ENCODE measurements at places on chromosomes 3 and 15.

DNA sequence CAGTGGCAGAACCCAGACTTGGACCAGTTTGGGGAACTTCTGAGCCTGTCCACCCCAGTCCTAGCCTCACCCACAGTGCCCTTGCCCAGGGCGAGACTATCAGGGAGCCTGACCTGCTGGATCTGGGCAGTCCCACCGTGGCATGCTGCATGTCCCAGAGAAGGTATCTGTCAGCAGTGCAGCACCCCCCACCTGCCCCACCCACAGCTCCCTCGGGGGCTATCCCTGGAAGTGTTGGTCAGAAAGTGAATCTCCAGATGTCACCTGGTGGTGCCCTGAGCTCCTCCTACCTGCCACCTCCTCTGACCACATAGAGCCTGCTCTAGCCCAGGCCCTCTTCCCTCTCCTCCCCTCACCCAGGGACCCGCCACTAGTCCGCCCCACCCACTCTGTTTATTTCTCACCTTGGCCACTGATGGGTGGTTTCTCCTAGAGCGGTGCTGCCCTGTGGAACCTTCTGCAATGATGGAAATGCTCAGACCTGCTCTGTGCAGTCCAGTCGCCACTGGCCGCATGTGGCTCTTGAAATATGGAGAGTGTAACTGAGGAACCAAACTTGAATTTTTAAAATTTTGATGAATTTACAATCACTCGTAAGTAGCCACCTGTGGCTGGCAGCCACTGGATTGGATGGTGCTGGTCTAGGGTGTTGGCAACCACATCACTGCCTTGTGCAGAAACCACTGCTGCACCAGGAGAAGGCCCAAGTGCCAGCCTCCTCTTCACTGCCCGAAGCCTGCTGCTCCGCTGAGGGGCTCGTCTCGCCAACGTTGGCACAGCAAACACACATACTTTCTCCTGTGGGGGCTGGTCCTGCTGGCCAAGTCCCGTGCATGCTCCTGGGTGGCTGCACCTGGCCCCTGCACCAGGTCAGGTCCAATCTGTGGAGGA is 13.1 kb downstream of the HDAC11 start:
- DNase-seq, result no peak

DNA sequence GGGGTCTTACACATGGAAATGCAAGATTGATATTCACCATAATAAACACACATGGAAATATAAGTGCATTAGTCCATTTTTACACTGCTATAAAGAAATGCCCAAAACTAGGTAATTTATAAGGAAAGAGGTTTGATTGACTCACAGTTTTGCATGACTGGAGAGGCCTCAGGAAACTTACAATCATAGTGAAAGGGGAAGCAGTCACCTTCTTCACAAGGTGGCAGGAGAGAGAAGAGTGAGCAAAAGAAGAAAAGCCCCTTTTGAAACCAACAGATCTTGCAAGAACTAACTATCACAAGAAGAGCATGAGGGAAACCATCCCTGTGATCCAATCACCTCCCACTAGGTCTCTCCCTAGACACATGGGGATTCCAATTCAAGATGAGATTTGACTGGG is 111.7 kb upstream of the TP63 start:
- no peak for DNase-seq

GRCh38 chr3:157274644-157275137 is 114.7 kb upstream of the CCNL1 start:
- DNase-seq, result no peak

DNA sequence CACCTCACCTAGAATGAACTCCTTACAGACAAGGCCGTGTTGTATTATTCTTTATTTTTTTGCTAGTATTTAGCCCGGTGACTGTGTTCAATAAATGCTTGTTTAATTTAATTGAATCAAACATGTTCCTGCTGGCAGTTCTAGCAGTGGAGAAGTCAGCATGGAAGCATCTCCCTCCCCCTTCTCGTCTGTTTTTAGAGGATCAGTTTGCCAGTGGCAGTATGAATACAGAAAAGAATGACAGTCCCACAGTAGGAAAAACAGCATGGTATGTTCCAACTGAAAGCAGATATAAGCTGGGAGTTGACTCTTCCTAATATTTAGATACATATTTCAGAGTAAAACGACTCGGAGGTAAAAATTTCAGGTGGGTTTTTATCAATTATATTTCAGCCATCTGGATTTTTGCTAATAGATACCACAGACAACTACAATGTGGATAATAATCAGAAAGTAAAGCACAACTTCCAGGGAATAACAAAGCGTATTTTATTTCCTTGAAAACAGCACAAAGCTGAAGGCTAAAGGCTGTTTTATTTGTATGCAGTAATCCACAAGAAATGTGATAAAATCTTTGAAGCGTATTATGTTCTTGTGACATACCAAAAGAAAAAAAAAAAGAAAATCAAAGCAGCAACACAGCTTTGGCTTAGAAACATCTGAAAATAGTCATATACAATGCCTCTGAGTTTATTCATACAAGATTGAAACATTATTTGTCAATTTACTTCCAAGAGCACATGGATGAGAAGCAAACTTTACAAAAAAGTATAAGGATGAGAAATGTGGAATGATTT is 244.5 kb upstream of the KCNMB2 start:
- peak; percentile 29 for DNase-seq

GRCh38 chr3:118137778-118138177 is 896.9 kb downstream of the IGSF11 start:
- DNase-seq, result no peak

DNA sequence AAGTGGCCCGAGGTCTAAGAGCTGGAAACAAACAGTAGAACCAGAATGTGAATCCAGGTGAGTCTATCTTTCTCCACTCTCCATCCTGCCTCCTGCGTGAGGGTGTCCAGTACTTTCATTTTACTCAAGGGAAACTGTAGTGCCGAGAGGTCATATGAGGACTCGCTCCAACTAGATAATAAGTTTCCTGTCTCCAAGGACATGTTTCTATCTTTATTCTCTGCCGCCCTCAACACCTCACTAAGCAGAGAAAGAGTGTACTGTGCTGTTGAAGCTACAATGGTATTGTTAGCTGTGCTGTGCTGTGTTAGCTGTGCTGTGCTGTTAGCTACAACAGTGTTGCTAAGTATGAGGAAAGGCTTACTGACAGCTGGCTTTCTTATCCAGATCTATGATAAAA is 137.9 kb upstream of the COL8A1 start:
- DNase-seq, result no peak

DNA sequence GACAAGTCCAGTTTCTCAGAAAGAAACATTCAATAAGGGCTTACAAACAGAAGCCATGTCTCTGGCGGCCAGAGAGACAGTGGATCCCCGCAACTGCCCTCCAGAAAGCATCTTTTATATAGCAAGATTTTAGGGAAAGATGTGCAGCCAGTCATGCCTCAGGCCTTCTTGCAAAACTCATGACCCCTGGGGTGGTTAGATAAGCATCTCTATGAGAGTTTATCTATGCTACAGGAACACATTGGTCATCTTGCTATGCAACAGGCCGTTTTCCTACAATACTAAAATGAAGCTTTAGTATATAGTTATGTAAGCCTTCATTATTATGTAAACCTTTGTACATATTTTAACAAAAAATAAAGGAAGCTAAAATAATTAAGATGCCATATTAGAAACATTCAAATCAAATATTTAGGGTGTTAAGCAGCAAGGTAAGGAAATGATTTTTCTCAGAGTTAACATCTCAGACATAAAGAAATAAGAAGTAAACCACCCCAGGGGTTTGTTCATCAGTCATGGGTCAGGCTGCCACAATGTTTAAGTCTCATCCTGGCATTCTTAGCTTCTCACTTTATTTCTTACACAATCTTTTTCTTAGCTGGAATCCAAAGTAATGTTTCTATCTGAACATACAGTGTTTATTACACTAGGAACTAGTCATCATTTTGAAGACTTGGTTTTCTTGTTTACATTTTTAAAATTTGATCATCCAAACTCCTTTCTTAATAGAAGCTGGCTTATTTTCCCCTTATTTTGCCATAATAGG is 6.3 kb upstream of the FSIP1 start:
- no peak for DNase-seq

- DNase-seq, result no peak
Measured at GRCh38 chr15:96735632-96736240, 405.2 kb downstream of the NR2F2 start.

- peak; percentile 91 for DNase-seq
Measured at GRCh38 chr3:138389841-138390581, 41.6 kb downstream of the MRAS start.

DNA sequence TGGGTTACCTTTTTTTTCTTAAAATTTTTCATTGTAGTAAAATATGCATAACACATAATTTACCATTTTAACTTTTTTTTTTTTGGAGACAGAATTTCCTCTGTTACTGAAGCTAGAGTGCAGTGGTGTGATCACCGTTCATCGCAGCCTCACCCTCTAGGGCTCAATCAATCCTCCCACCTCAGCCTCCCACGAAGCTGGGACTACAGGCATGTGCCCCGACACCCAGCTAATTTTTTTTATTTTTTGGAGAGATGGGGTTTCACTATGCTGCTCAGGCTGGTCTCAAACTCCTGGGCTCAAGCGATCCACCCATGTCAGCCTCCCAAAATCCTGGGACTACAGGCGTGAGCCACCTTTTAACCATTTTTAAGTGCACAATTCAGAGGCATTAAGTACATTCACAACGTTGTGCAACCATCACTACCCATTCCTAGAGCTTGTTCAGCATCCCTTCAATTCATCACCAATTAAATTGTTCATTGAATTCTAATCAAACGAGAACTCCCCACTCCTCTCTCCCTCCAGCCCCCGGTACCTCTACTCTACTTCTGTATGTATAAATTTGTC is 44.6 kb downstream of the BHLHE40 start:
- no peak for DNase-seq

- DNase-seq, result peak; percentile 40
Measured at GRCh38 chr3:153026026-153026425, 136.0 kb upstream of the RAP2B start.

GRCh38 chr15:69478259-69478781 is 25.7 kb downstream of the RPLP1 start:
- DNase-seq, result peak; percentile 37

DNA sequence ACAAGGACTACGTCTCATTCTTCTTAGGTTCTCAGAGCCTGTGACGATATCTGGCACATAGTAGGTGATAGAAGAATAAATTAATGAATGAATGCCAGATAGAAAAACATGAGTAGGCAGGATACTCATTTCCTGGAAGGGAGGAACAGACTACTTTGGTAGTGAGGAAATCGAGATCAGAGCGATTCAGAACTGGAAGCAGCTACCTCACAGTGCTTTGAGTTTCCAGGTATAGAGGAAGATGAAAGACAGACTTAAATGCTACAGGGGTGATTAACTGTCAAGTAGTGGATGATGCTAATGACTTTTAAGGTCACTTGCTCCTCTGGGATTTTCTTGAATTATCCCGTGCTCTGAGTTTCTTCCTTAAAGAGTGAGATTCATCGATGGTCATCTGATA is 951.5 kb upstream of the CFAP20DC start:
- DNase-seq, result no peak

- peak; percentile 80 for DNase-seq
Measured at GRCh38 chr3:151909681-151910405, 36.4 kb downstream of the SUCNR1 start.

DNA sequence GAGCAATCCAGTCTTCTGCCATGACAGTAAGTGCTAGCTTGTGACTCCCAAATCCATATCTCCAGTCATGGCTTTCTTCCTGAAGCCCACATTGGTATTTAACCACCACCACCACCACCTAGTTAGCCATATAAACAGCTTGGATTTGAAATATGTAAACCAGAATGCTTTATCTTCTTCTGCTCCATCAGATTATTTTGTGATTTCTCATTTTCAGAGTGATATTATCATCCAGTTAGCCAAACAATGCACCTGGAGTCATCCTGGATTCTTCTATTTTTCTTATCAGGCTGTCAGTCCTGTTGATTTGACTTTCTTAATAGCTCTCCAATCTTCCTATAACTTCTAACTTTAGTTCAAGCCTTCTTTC is 124.3 kb upstream of the PTX3 start:
- no peak for DNase-seq

GRCh38 chr15:59654046-59654445 is 3.3 kb downstream of the GTF2A2 start:
- no peak for DNase-seq

- no peak for DNase-seq
Measured at GRCh38 chr15:70439880-70440279, 323.5 kb downstream of the UACA start.

DNA sequence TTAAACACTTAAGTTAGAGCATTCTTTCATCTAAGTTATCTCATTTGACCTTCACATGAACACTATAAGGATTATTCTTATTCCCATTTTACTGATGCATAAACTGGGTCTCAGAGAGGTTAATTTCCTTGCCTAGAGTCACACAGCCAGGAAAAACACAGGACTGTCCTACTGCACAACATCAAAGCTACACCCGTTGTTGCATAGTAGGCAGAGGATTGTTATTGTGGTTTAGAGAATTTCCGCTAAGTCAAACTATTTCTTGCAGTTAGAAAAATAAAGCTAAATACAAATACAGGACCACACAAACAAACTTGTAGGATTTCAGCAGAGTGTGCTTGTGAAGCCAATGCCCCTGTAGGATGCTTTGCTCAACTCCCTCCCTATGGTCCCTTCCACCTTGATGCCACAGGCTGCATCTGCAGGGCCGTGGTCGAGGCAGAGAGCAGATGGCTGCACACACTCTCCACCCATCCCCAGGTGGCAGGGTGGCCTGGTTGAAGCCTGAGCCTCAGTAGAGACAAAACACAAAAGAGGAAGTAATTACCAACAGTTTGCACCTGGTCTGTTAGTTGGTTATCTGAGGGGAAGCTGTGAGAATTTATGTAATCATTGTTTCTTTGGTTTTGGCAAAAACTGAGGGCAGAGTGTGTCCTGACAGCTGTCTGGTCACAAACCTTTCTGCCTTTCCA is 41.1 kb upstream of the SKOR1 start:
- DNase-seq, result no peak

DNA sequence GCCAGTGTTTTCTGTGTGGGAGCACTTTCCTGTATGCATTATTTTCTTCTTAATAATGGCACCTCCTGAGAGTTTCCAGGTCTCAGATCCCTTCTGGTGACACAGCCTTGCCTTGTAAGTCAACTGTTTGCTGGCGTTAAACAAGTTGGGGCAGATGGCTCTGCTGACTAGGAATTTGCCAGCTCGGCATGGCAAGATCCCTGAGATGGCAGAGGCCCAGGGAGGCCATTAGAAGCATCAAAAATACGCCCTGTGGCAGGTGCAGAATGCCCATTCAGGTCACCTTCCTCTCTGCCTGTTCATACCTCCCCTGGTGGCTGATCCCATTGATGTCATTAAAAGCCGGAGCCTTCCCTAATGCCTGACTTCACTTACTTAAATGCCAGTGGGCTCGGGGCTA is 320.9 kb upstream of the CTDSPL start:
- DNase-seq, result no peak

All from fibroblast of skin of back (primary cell).